PC-3 (cell line): ENCODE measurements at places on chromosomes 7 and 10. TPM values are rescaled to one million over a fixed set of nuclear protein-coding genes. Genes with fewer than 3 reads are reported as not detected.

DNA sequence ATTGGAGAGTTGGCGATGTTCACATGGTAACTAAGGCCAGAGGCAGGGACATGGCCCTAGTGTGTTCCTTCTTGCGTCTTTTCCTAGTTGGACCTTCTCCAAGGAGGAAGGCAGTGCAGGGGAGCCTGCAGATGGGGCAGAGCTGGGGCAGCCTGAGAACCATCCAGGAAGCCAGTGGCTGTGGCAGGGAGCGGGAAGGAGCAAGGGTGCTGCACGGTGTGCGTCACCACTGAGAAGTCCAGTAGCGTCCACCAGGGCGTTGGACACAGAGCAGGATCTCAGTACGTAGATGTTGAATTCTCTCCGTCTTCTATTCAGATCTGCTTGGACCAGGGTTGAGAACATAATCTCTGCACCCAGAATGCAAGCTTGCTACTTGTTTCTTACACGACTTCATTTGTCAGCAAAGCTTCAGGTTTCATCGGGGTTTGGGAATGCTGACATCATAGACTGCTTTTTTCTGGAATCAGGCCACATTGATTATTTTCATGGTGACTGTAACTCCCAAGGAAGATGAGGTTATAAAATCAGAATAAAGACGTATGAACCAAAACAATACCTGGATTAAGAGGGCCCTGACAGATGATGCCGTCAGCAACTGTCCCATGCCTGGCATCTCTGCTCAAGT is 130.3 kb downstream of the HECW1 start:
- DNase-seq, result no peak
- no peak overlapping the region for H3K27ac ChIP-seq
- no peak overlapping the region for H3K4me3 ChIP-seq
- no peaks in the 10 kb centered on the region for H3K36me3 ChIP-seq

GRCh38 chr10:112839928-112840654 is 110.0 kb upstream of the TCF7L2 start:
- H3K4me3 ChIP-seq, result no peak overlapping the region
- no peaks in the 10 kb centered on the region for H3K27me3 ChIP-seq
- DNase-seq, result no peak

- H3K4me3 ChIP-seq, result no peak overlapping the region
- no peaks in the 10 kb centered on the region for H3K36me3 ChIP-seq
- peaks cover 13% of the 10 kb centered on the region for H3K4me1 ChIP-seq
- no peak overlapping the region for H3K27ac ChIP-seq
These were observed 86.1 kb downstream of the RGS10 start for GRCh38 chr10:119456435-119456810.

DNA sequence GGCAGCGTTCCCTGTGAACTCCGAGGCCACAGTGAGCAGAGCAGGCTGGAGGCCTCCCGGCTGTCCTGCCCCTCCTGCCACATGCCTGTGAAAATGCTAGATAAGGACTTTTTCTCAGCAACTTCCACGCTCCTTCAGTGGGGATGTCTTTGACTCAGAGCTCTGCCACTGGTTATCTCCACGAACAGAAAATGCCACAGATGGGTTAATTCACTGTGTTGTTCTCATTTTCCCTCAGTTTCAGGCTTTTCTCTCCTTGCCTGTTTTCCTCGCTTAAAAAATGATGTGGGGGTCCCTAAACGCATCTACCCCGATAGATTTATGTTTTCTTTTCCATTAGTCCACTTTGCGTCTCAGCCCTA is 51.3 kb downstream of the IKZF1 start:
- DNase-seq, result no peak
- H3K4me3 ChIP-seq, result no peak overlapping the region
- H3K27me3 ChIP-seq, result peaks cover 95% of the 10 kb centered on the region

The GPR15LG gene
- not detected in 2 replicates for total RNA-seq
